CD4-positive, alpha-beta memory T cell (primary cell): ENCODE measurements at places on chromosomes 5 and 9.

- no peak for DNase-seq
These were observed 622.4 kb downstream of the CHSY3 start for GRCh38 chr5:130526708-130527107.

- DNase-seq = no peak
These were observed 161.5 kb downstream of the CARTPT start for GRCh38 chr5:71880536-71880935.

- no peak for DNase-seq
These were observed 7.7 kb downstream of the CENPK start for GRCh38 chr5:65555287-65555686.

DNA sequence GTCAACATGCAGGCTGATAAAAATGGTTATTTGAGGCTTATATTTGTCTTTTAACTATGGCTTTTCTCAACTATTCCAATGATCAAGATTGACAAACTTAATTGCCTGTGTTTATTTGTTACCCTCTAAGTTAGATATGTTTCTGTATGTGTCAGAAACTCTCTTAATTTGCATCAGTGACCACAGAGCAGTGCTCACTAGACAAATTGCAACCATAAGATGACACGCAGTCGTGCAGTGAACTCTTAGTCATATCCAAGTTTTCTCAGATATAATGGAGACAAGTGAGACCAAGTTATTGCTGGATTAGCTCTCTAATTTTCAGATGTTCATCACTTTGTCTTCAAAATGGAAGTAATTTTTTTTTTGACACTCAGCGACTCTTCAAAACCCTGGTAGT is 342.2 kb upstream of the RFX3 start:
- DNase-seq = no peak

- DNase-seq = no peak
These were observed 77.1 kb downstream of the PPARGC1B start for GRCh38 chr5:149807176-149807575.

DNA sequence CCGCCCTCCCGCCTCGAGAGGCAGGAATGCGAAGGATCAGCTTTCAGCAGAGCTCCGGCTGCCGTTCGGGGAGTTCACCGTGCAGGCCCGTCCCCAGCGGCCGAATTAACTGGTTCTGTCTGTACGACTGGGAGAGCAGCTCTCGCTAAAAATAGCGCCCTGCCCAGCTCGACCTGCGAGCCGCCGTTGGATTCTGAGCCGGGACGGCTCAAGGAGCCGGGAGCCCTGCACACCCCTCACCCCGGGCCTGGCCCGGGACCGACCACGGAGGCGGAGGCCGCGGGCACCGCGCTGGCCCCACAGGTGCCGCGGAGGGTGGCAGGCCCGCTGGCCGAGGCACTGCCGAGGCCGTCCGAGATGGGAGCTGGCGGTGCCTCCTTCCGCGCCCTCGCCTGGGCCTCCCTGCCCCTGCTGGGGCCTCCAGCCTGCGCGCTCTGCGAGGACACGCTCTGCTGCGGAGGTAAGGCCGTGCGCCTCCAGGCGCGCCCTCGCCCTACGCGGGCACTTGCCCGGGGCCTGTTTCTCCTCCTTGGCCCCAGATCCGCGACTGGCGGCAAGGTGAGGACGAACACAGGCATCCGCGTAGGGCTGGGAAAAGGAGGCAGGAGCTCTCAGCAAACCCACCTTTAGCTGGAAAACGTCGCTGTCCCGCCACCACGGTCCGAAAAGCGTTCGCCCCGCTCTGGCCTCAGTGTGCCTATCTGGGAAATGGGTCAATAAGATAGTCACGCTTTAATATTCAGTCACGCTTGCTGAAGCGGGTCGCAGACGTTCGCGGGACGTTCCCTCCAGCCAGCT is 53.1 kb upstream of the DAB2IP start:
- DNase-seq = no peak

GRCh38 chr9:121312169-121312568 is 44.2 kb downstream of the GSN start:
- no peak for DNase-seq

DNA sequence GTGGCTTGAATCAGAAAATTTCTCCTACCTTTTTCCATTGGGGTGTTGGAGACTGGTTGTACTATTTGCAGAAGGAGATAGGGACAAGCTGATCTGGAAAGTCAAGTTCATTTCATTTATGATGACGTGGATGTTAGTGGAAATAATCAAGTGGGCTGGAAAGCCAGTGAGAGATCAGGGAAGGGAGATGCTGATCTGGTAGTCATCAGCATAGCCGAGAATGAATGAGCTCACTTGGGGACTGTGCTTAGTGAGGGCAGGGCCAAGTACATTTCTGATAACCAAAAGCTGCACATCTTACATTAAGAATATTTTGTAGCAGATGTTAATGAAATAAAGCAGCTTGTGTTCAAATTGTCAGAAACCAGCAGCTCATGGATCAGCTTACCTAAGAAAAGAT is 12.1 kb downstream of the MAN2A1 start:
- DNase-seq = no peak

DNA sequence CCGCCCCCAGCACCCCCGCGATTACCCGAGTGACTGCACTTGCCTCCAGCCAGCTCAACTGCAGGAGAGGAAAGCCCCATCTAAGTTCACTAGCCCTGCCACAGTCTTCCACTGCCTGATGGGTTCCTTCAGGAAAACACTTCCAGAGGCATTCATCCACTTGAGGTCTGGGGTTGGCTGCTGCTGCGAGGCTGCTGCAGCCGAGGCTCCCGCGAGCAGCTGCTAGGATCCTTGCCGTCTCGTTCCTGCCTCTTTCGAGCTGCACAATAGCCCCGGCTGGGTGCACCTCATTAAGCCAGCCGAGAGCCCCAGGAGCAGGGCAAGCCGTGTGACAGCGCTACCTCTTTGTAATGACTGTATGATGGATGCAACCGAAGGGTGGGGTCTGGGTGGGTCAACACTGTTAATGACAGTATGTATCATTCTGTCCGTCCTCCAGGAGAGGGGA is 24.2 kb upstream of the ELAVL2 start:
- DNase-seq = no peak

- DNase-seq = no peak
These were observed 106.5 kb upstream of the MSX2 start for GRCh38 chr5:174617910-174618309.

DNA sequence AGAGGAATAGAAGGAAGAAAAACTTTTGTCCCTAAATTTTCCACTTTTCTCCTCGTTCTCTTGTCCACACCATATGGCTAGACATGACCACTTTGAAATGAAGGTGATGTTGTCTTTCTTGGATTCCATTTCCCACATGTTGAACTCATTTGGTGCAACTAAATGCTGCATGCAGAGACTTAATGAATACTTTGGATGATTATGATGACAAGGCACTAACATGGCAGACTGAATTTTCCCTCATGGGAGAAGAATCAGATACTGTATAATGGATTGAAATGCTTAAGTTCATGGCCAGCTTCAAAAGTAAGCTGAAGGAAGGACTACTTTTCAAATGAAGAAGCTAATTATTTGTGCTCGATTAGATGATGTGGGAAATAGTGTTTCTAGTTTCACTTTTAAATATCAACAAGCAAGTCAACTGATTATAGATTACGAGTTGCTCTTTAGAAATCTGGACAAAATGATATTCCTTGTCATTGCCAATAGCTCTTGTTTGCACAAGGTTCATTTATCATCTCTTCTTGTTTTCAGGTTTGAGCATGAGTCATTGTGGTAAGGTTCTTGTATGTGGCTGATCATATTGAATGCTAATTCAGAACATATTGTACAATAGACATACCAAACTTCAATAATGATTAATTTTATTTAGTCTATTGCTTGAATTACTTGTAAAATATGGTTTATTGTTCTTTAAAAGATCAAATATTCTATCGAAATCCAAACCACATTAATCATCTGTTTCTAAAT is 501.3 kb upstream of the FTMT start:
- no peak for DNase-seq

- no peak for DNase-seq
These were observed 87.9 kb downstream of the CEMIP2 start for GRCh38 chr9:71680189-71680980.

DNA sequence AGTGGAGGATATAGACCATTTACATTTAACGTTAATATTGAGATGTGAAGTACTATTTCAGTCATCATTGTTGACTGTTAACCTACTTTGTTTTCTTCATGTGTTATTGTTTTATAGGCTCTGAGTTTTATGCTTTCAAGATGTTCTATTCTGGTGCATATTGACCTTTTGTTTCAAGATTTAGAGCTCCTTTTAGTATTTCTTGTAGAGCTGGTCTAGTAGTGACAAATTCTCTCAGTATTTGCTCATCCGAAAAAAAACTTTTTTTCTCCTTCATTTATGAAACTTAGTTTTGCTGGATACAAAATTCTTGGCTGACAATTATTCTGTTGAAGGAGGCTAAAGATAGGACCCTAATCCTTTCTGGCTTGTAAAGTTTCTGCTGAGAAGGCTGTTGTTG is 91.3 kb downstream of the INVS start:
- DNase-seq = no peak

GRCh38 chr9:123265833-123266232 is 2.6 kb downstream of the STRBP start:
- DNase-seq = no peak

DNA sequence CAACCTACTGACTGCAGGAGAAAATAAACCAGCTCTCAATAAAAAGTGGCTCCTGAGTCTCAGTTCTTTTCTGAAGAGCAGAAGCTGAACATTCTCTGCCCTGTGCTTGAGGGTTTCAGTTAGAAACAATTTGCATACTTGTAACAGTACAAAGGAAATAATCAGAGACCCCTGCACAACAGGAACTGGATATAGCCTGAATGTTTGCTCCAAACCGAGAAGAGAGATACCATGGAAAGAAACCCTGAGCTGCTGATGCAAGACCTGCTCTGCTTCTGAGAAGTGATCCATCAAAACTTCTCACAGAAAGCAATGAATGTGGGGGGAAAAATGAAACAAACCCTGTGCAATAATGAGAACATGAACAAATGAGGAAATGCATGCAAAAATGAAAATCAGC is 592.9 kb downstream of the SEMA5A start:
- DNase-seq = no peak

DNA sequence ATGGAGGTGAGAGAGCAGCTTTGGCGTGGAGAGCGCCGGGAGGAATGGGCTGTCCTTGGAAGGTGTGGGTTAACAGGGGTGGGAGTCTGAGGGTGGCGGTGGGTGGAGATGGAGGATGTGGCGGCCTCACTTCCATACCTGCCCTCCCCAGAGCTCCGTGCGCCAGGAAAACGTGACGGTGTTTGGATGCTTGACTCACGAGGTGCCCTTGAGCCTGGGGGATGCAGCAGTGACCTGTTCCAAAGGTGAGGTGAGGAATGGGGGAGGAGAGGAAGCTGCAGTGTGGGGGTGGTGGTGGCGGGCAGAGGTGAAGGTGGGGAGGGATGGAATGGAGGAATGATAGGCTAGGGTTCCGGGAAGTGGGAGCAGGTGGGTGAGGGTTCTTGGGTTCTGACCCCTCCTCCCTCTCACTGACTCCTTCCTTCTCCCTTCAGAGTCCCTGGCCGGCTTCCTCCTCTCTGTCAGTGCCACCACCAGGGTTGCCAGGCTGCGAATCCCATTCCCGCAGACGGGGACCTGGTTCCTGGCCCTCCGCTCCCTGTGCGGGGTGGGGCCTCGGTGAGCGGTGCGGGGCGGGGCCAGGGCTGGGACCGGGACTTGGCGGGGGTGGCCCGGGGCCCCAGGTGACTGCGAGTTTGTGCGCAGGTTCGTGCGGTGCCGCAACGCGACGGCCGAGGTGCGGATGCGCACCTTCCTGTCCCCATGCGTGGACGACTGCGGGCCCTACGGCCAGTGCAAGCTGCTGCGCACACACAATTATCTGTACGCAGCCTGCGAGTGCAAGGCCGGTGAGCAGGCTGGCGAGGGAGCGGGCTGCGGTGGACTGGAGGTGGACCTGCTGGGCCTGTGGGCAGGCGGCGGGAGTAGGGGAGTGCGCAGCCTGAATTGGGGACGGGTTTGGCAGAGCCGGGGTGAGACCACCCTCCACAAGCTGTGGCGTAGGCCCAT is 17.1 kb downstream of the TMEM8B start:
- DNase-seq = no peak

GRCh38 chr9:114286146-114286679 is 36.7 kb upstream of the ORM1 start:
- no peak for DNase-seq

DNA sequence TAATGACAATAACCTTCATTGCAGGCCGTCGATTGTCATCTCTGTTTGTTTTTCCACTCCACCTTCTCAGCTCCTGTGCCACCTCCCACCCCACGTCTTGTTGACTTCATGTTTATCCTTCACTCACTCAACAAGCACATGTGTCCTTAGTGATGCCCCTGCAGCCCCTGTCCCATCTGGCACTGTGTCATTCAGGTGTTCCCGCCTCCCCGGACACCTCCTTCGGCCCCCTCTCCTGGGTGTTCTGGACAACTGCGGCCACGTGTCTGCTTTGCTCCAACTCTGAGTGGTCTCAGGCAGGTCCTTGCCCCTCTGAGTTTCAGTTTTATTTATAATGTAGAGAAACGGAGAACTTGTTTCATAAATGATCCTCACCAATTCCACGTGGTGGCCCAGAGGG is 91.0 kb upstream of the COL5A1 start:
- DNase-seq = no peak

GRCh38 chr9:122904466-122904822 is 715 bp downstream of the RC3H2 start:
- no peak for DNase-seq

DNA sequence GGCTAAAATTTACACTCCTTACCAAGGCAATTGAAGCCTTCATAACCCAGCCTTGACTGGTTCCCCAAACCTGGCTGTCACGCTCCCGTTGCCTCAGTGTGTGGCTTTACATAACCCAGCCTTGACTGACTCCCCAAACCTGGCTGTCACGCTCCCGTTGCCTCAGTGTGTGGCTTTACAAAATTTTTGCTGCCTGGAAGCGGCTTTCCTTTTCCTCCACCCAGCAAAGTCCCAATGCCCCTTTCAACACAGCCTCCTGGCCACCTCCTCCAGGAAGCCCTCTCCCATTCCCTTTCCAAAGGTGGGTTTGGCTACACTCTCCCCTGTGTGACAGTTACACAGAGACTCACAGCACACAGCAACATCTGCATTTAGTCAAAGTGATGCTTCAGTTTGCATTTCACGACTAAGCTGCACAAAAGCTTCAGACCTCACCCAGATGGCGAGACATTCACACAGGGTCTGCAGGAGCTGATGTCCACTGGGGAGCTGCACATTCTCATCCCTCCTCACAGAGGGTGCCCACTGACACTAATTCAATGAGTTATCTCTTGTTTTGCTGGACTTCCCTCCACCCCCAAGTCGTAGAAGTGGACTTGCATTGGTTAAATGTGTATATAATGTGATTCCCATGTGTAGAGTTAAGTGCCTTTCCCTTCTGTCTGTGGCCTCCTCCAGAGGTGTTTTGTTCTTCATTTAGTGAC is 156.6 kb upstream of the PHYKPL start:
- DNase-seq = no peak

DNA sequence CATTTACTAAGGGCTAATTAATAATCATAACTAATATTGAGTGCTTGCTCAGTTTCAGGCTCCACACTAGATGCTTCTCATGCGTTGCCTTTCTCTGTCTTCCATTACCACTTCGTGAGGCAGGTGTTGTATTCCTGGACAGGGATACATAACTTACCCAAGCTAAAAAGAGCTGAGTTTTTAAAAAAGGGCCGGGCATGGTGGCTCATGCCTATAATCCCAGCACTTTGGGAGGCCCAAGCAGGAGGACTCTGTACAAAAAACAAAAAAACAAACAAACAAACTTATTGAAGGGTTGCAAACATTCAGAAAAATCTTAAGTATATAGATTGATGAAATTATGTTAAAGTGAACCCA is 12.1 kb upstream of the ANKRD33B start:
- no peak for DNase-seq
